ENCODE measurements at places on chromosomes 16 and 17.

- no peak for DNase-seq
Observed at GRCh38 chr17:33990943-33991706, 264.0 kb upstream of the CCL2 start.

DNA sequence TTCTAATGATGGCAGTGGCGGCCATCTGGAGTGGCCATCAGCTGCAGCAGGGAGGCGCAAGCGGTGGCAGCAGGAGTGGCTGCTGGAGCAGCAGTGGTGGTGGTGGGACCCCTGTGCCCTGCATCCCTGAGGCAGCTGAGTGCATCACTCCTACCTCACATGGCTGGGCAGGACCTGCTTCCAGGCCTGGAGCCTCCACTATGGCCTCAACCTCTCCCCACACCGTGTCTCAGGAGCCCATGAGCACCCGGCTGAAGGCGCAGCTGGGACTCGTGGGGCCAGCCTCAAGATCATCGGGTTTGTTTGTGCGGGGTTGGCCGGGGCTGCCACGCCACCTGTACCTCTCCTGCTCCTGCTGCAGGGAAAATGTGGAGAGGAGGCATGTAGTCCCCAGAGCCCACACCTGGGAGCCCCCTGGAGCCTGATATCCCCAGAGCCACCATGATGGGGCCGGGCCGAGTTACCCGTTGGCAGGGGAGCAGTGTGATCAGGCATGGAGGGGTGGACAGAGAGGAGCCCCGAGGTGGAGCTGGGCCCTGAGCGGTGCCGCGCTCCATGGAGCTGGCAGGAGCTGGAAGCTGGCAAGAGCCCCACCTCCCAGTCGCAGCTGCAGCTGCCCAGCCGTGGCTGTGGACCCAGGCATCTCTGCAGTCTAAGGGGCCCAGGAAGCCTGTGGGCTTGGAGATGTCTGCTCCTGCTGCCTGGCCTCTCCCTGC lies 16.7 kb downstream of the RHOT1 start:
- DNase-seq: no peak

- DNase-seq: no peak
Observed at GRCh38 chr16:6576606-6577005, 756.0 kb upstream of the RBFOX1 start.

- no peak for DNase-seq
Observed at GRCh38 chr16:16080465-16081065, 131.1 kb downstream of the ABCC1 start.

- no peak for DNase-seq
Observed at GRCh38 chr17:77846531-77847085, 111.9 kb upstream of the TNRC6C start.

- no peak for DNase-seq
Observed at GRCh38 chr17:46944931-46945330, 22.0 kb downstream of the GOSR2 start.

GRCh38 chr16:50092891-50093290 lies 27.1 kb downstream of the HEATR3 start:
- DNase-seq: no peak

- no peak for DNase-seq
Observed at GRCh38 chr16:88967830-88968588, 9.0 kb downstream of the CBFA2T3 start.

- DNase-seq: no peak
Observed at GRCh38 chr17:31549121-31549524, 157.6 kb downstream of the RAB11FIP4 start.

DNA sequence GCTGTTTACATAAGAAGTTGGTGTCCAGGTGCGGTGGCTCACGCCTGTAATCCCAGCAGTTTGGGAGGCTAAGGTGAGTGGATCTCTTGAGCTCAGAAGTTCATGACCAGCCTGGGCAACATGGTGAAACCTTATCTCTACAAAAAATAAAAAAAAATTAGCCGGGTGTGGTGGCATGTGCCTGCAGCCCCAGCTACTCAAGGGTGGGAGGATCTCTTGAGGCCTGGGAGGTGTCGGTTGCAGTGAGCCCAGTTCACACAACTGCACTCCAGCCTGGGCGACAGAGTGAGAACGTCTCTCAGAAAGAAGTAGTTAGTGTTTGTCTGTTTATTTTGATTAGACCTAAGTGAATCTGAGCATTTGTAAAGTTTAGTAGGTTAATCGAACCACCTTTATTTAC lies 12.8 kb downstream of the DDX19A start:
- DNase-seq: no peak

GRCh38 chr17:42609182-42609813 lies at the start of the genes RETREG3 and TUBG1:
RETREG3 (minus strand) TSS chr17:42609374; CDS start chr17:42609324, 50 bp downstream.
TUBG1 (plus strand) TSS chr17:42609683; CDS start chr17:42609738, 55 bp downstream.
- DNase-seq: peak; percentile 99

DNA sequence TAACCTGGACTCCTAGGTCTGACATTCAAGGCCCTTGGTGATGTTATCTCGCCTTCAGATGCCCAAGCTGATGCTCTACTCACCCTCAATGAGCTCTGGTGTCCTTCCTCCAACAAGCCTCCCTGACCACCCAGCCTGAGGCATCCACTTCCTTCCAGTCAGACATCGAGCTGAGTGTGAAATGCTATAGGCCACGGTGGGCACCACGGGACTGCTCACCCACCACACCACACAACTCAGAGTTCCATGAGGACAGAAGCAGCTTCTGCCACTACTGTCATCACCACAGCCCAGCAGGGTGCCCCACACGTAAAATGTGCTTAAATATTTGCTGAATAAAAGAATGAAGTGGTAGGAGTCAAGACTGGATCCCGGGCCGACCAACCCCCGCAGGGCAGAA lies 12.0 kb downstream of the CREBBP start:
- no peak for DNase-seq

DNA sequence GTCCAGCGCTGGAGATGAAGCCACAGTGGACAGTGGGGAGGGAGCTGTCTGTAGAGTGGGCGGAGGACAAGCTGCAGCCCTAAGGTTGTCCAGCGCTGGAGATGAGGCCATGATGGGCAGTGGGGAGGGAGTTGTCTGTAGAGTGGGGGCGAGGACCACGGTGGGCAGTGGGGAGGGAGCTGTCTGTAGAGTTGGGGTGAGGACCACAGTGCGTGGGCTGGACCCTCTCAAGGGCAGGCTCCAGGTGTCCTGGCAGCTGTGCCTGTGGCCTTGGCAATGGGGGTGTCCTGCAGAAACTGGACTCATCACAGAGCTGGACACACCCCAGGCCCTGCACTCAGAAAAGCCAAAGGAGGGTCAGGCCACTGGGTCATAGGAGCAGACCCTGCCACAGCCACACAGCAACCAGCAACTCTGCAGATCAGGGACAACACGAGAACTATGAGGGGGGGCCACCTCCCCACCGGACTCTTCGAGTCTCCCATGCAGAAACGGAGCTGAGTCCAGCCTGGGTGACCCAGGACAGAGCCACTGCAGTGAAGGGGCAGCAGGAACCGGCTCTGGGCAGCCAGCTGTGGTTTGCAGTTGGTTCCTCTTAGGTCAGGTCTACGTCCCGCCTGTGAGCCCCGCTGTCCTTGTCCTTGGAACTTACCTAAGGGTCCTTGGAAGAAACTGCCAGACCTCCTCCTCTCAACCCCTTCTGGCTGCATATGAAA lies 33.4 kb upstream of the CBFA2T3 start:
- no peak for DNase-seq
